ENCODE measurements at places on chromosomes 6 and 20.

DNA sequence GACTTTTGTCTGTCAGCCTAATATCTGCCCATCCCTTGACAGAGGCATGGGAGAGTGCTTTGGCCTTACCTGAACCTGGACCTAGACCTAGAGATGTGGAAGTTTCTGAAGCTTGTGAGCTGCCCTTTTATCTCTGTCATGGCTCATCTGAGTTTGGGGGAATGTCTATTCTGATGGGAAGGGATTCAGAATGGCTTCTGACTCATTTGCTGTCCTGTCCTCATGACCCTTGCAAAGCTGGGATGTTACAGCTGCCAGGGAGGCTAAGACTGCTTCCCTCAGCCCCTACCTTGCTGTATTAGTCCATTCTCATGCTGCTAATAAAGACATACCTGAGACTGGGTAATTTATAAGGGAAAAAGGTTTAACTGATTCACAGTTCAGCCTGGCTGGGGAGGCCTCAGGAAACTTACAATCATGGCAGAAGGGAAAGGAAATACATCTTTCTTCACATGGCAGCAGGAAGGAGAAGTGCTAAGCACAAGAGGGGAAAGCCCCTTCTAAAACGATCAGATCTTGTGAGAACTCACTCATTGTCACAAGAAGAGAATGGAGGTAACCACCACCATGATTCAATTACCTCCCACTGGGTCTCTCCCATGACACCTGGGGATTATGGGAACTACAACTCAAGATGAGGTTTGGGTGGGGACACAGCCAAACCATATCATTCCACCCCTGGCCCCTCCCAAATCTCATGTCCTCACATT lies 252.2 kb downstream of the ERMARD start:
- DNase-seq, result no peak

- DNase-seq, result no peak
Measured at GRCh38 chr6:36039112-36039511, 11.5 kb downstream of the MAPK14 start.

DNA sequence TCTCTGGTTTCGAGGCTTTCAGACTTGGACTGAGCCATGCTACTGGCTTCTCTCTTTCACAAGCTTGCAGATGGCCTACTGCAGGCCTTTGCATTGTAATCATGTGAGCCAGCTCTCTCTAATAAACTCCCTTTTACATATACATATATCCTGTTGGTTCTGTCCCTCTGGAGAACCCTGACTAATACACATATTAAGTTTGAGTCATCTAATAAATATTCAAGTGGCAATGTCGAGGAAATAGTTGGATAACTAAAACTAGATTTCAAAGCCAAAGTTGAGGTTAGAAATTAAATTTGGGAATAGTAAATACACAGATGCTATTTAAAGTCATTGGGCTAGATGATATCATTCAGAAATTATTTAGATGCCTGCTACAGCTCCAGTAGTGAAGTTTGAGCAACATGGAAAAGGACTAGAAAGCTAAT lies 1343.4 kb downstream of the GRIK2 start:
- DNase-seq, result no peak

GRCh38 chr6:33755070-33755869 lies 8.6 kb upstream of the IP6K3 start:
- DNase-seq, result no peak

DNA sequence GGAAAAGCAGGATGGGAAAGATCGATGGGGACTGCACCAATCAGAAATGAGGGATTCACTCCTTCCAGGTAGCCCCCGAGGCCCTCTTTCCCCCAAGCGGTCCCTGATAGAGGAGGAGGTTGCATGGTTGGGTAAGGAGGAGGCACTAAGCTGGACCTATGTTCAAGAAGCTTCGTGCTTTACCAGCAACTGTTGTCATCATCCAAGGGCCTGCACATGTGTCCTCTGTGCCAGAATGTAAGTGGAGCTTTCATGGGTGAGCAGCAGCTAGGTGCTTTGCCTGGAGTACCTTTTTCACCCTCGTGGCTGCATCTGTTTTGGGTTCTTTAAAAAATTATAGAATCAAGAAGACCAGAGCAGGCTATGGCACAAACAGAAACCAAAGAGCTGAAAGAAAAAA lies 54.0 kb downstream of the GMPR start:
- no peak for DNase-seq

DNA sequence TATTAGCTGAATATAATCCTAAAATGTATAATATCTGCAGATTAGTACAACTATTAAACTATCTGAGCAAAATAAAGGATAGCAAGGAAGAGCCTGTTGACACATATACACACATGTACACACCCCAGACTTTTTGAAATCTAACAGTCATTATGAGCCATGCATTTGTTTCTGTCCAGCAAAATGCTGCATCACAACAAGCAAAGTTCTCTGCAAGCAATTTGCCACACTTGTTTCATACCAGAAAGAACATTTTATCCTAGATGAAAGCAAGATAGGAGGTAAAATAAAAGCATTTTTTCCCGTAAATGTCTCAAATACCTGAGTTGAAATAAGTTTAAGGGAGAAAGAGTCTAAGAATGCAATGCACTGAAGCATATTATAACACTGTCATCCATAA lies 145.2 kb downstream of the COL21A1 start:
- DNase-seq, result no peak

DNA sequence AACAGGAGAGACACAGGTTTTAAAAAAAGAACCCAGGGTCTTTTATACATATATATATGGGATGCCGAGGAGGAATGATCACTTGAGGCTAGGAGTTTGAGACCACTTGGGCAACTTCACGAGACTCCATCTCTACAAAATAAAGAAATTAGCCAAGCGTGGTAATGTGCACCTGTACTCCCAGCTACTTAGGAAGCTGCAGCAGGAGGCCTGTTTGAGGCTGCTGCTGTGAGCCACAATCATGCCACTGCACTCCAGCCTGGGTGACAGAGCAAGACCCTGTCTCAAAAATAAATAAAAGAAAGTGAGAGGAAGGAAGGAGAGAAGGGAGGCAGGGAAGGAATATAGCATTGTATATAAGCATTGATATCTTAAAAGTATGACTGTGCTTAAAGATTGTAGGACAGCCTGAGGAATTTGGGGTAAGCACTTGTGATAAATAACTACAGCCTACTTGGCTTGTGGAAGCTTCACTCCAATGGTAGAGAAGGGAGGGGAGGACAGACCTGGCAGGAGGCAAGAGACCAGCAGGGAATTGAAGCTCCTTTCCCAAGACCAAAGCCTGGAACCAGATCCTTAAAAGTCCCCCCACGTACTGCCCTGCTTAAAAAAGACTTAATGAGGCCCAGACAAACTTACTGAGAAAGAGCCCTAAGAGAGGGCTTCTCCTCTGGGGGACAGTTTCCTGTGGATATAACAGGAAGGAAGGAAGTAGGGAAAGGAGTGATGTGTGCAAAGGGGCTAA lies 2.5 kb upstream of the SNTA1 start:
- no peak for DNase-seq

- DNase-seq, result no peak
Measured at GRCh38 chr6:97687916-97688315, 404.9 kb upstream of the MMS22L start.

- no peak for DNase-seq
Measured at GRCh38 chr6:10323018-10323417, 91.9 kb downstream of the TFAP2A start.

DNA sequence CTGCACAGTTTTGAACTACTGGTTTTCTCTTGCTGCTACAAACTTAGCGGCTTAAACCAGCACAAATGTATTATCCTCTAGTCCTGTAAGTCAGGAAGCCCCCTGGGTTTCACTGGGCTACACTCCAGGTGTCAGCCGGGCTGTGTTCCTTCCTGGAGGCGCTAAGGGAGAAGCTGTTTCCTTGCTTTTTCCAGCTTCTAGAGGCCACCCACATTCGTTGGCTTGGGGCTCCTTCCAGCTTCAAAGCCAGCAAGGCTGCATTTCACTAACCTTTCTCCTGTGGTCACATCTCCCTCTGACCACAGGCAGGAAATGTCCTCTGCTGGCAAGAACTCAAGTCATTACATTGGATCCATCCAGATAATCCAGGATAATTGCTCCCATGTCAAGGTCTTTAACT lies 350.6 kb upstream of the PLCB4 start:
- DNase-seq, result no peak

- DNase-seq, result no peak
Measured at GRCh38 chr20:1625083-1625690, 5.4 kb upstream of the SIRPB1 start.

DNA sequence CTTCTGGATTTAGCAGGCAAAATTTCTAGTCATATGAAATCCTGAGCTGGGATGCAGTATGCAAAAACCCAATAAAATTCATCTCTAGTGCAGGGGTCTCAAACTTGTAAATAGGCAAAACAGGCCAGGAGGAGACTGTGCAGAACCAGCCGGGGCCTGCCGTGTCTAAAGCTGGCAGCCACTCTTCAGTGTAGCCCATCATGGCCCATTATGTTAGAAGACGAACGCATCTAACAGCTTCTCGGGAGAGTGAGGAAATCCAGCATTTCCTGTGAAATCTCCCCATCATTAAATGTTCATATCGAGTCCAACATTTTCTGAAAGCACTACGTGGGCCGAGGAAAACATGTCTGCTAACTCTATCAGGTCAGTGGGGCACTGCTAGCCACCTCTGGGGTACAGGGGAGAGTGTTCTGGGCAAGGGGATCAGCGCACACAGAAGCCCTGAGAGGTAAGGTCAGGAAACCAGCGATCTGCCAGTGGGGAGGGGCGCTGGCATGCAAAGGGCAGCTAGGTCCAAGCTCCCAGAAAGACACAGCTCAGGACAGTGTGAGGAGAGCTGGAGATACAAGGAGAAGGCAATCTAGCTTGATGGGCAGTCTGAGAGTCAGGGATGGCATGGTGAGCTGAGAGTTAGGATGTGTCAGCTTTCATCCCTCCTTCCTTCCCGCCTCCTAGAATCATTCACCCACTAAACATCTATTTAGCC lies 144.2 kb downstream of the PREX1 start:
- DNase-seq, result no peak

DNA sequence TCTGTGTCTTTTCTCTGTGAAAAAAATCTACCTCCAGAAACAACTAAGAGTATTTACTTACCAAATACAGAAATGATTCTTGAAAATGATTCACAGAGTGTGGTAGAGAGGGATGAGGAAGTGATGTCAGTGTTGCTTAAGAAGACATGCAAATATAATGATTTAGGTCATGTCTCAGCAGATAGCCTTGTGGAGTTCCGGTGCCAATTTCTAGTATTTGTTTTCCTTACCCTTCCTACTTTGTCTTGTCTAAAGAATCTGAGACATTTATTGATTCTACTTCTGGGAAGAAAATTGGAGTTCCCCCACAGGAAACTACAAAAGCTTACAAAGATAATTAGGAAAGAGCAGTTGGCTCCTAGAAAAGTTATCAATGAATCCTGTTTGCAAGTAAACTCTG lies 68.8 kb downstream of the GJA1 start:
- no peak for DNase-seq

DNA sequence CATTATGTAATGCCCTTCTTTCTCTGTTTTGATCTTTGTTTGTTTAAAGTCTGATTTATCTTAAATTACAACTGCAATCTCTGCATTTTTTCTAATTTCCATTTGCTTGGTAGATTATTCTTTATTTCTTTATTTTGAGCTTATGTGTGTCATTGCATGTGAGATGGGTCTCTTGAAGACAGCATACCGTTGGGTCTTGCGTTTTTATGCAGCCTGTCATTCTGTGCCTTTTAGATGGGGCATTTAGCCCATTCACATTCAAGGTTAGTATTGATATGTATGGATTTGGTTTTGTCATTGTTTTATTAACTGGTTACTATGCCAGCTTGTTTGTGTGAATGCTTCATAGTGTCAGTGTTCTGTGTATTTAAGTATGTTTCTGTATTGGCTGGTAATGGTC lies 84.9 kb upstream of the HMGCLL1 start:
- DNase-seq, result no peak

DNA sequence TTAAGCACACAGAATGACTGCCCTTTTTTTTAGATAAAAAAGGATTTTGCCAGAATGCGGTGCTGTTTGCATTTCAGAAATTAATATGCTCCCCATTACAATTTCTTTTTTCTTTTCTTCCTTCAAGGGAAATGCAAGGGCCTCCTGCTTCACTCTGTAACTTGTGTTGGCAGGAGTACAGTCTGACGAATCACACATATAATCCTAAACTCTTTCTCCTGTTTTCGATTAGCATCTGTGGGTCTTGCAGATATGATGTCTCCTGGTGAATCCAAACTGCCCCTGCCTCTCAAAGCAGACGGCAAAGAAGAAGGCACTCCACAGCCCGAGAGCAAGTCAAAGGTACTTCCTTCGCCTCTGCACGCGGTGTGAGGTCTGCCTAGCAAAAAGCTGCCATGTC lies 149.5 kb downstream of the TMEM242 start:
- no peak for DNase-seq

DNA sequence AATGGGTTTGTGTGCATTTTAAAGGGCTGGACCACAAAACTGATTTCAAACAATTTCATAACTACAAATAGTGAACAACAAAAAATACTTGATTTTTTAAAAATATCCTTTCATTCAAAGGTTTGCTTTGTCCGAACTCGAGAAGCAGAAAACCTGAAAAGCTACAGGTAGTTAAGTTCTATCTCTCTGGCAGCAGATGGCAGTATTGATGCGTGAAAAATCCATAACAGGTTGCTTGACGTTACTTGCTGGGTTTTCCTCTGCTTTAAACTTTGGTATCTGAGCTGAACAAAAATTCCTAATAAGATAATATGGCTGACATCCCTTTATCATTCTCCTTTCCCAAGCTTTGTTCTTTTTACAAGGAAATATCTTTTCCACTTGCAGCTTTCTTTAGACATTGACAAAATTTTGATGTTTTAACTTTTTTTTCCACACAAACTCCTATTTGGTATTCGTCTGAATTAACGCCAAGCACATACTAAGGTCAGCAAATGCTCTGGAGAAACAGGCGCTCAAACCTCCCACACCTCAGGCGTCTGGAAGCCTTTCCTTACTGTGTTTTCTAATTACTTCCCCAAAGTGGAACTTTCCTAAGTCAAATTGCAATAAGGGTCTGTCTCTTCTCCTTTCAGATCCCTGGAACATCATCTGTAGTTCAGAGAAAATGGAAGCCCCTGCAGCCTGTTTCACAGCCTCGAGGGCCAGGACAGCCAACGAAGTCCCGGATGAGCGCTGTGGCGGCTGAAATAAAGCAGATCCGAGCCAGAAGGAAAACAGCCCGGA lies 50.3 kb upstream of the GFRAL start:
- no peak for DNase-seq

DNA sequence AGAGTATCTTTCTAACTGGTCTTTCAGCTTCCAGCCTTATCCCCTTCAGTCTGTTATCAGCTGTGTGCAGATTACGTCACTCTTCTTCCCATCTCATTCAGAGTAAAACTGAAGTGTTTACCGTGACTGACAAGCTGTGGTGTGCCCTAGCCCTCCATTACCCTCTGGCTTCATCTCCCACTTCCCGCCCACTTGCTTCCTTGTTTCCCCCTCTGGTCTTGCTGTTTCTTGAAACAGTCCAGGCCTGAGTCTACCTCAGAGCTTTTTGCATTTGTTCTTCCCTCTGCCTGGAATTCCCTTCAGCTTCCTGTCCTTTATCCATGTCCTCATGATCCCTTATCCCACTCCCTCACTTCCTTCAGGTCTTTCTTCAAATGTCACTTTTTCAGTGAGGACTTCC lies 66.9 kb downstream of the CARMIL1 start:
- DNase-seq, result no peak

- DNase-seq, result no peak
Measured at GRCh38 chr6:157490611-157491269, 109.8 kb downstream of the ZDHHC14 start.

- no peak for DNase-seq
Measured at GRCh38 chr20:63065911-63066310, 59.1 kb upstream of the BHLHE23 start.

Measured in stimulated activated CD4-positive, alpha-beta T cell treated with anti-CD3 and anti-CD28 coated beads, TNF-alpha, amount 100 ng/mL, for 48 hours (primary cell).